ENCODE measurements at places on chromosomes 6 and 20.

DNA sequence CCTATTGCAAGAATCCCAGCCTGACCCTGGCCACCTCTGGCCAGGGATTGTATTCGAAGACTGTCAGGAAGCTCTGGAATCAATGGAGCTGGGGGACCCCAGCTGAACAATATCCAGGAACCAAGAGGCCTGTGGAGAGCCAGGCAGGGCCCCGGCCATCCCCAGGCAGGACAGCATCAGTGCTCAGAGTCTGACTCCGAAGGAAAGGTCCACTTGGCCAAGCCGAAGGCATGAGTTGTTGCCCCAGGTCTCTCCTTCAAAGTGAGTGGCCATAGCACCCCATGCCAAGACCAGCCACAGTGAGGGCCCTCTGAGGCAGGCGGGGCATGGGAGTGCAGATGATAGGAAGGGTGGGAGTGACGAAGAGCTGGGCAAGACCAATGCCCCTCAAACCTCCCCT, 193.1 kb downstream of the CDH4 start:
- DNase-seq = no peak

DNA sequence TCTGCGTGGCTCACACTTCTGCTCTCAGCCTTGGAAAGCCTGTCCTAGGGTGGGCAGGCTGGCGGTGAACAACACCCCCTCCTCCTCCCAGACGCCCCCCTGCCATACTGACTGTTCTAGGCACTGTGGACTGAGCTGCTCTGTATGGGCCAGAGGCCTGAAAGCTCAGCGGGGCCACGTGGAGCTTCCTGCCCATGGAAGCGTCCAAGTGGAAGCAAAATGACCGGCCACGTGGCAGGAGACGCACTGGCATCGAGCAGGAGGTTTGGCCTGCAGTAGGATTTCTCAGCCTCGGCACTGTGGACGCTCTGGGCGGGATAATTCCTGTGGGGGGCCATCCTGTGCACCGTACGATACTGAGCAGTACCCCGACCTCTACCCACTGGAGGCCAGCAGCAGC, 88.7 kb downstream of the GRM4 start:
- DNase-seq = no peak

DNA sequence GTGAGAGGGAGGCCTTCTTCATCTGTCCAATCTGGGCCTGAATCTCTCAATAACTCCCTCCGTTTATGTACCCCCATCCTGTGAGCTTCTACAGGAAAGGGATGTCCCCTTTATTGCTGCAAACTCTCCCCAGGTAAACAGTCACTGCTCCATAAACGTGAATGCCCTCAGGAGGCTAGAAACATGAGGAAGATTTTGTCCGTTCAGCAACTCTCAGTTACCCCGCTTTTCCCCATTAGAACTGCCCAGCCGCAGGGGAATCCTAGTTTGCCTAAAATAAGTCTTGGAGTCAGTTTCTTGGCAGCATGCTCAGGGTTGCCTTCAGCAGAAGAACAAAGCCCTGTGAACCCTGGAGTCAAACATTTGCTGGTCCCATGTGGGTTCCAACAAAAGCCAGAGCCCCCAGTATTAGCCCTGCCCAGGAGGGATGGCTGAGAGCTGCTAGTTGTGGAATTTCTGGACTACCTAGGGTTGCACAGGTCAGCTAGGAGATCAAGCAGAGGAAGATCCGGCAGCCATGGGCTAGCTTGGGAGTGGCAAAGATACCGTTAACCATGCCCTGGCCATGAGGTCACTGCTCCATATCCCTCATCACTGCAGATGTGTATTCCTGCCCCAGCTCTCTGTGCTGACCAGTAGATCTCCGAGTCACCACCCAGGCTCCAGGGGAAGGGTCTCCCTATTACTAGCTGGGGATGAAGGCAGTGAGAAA, 640 bp downstream of the LRRN4 start:
- DNase-seq = no peak

DNA sequence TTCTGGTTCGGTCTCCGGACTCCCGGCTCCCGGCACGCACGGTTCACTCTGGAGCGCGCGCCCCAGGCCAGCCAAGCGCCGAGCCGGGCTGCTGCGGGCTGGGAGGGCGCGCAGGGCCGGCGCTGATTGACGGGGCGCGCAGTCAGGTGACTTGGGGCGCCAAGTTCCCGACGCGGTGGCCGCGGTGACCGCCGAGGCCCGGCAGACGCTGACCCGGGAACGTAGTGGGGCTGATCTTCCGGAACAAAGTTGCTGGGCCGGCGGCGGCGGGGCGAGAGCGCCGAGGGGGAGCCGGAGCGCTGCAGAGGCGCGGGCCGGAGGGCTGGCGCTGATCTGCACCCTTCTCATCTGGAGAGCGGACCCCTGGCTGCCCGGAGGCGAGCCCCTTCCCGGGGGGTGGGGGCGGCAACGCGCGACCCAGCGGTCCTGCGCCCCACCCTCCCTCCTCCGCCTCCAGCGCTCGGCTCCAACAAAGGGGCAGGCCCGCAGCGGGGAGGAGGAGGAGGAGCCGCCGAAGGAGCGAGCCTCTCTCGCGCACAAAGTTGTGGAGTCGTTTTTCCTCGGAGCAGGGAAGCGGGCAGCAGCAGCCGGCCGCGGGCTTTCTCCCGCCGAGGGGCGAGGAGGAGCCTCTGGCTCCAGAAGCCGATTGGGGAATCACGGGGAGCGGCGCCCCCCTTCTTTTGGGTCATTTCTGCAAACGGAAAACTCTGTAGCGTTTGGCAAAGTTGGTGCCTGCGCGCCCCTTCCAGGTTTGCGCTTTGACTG, at the start of gene UTRN:
Gene UTRN, plus strand, starts transcription at position 553 of the 765 bp plus-strand sequence. CDS start 6,494 bp downstream, outside the sequence.
- peak; percentile 7 for DNase-seq

GRCh38 chr6:169452869-169453620, 199.4 kb upstream of the THBS2 start:
- no peak for DNase-seq

GRCh38 chr20:5156675-5157448, 30.1 kb downstream of the CDS2 start:
- no peak for DNase-seq

- no peak for DNase-seq
Measured at GRCh38 chr6:56579155-56579851, 63.4 kb downstream of the DST start.

DNA sequence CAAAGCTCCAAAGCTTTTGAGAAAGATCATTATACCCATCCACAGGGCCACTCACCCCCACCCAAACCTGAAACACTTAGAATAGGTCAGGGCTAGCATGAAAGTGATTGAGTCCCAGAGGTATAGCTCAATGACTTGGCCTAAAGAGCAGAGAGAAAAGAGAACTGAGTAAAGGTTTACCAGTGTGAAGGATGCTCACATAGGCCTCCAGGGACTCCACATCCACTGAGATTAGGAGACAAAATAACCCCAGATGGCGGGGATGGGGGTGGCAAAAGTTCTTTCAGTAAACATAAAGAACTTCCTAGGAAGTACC, 12.2 kb downstream of the SAYSD1 start:
- no peak for DNase-seq

- DNase-seq = no peak
Measured at GRCh38 chr6:14711056-14711703, 534.7 kb upstream of the JARID2 start.

Data from activated T-cell treated with anti-CD3 and anti-CD28 coated beads for 1 hour (primary cell).